Activated T-helper 9 cell treated with anti-CD3 and anti-CD28 coated beads, Interleukin-2, amount 50 U/mL, for 16 hours (primary cell): ENCODE measurements at places on chromosomes 7 and 10.

DNA sequence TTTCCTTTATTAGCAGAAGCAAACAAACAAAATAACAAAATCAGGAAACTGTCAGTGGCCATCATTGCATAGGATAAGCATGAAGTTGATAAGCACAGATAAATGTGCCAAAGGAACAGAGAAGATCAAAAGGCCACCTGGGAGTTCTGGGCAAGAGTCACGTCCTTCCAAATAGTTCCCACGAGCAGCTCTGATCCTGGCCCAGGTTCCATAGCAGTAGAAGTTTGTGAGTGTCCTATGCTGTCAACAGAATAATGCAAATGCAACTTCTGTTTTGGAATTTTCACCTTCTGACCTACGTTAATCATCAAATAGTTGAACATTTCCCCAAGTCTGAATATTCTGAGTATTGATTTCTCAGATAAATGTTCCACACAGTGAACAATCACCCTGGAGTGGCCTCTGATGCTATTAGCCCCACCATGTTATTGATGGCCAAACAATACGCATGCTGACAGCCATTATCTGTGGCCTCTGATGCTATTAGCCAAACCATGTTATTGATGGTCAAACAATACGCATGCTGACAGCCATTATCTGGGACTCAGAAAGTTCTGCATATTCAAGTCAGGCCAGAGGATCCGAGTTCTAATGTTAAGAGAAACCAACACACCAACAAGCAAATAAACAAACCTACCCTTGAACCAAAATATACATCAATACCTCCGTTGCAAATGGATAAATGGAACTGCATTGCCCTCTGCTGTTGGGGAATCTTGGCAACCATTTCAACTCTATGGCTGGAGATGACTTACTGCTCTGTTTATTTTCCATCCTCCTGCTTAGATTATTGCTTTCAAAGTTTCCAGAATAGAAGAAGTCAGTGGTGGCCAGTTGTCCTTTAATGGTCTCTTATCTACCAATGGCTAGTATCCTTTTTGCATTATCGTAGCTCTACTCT is 63.3 kb downstream of the MRC1 start:
- no peak for DNase-seq

DNA sequence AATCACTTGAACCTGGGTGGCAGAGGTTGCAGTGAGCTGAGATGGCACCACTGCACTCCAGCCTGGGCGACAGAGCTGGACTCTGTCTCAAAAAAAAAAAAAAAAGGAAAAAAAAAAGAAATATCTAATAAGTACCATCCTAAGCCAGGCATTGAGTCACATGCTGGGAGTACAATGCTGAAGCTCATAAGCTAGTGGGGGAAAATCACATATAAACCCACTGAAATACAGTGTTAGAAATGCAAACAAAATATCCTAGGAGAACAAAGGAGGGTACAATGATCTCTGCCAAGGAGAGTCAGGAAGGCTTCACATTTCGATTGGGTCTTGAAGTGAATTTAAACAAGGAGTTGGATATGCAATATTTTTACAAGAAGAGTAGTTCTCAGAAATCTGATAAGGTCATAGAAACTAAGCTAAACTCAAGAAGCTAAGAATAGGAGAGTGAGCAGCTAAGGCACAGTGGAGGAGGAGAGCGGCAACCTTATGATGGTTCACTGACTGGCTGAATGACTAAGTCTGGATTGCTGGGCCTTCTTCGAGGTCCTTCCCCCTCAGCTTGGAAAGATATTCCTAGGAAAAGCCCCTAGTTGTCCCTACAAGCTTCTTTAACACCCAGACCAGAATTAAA is 115.5 kb downstream of the PHTF2 start:
- DNase-seq = no peak

DNA sequence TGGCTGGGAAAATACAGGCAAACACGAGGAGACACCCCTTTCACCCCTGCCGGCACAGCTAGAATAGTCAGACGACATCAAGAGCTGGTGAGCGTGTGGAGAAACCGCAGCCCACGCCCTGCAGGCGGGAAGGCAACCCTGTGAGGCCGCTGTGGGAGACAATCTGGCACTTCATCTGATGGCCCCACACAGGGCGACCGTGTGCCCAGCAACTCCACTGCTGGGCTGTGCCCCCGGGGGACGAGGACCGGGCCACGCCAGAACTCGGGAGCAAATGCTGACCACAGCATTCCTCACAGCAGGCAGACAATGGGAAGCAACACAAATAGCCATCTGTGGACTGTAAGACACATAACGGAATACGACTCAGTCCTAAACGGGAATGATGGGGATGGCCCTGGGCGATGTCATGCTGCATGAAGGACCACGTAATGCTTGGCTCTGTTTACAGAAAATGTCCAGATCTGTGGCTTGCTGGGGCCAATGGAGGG is 58.9 kb downstream of the CFAP46 start:
- no peak for DNase-seq

DNA sequence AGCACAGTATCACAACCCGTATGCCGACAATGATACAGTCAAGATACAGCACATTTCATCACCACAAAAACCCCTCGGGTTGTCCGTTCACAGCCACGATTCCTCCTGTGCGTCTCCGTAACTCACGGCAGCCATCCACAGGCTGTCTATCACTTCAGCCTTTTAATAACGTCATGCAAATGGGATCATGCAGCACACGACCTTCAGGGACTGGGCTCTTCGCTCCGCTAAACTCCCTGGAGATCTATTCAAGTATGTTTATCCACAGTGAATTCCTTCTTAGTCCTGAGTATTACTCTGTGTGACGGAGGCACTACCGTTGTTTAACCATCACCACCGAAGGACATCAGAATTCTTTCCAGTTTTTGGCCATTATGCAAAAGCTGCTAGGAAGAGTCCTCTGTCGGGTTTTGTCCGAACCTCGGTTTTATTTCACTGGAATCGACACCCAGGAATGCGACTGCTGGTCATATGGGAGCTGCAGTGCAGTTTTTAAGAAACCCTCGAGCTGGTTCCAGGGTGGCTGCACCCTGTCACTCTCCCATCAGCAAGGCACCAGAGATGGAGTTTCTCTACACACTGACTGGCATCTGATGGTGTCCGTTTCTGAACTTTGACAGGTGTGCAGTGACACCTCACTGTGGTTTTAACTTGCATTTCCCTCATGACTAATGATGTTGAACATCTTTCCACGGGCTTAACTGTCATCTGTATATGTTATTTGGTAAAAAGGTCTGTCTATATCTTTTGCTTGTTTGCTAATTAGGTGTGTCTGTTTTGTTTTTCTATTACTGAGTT is 193.6 kb downstream of the MAD1L1 start:
- no peak for DNase-seq

- no peak for DNase-seq
Measured at GRCh38 chr7:101779267-101779666, 38.2 kb upstream of the CUX1 start.

- DNase-seq = no peak
Measured at GRCh38 chr7:135253851-135254771, 20.5 kb downstream of the STRA8 start.

- no peak for DNase-seq
Measured at GRCh38 chr10:74049955-74050354, 52.0 kb downstream of the VCL start.

DNA sequence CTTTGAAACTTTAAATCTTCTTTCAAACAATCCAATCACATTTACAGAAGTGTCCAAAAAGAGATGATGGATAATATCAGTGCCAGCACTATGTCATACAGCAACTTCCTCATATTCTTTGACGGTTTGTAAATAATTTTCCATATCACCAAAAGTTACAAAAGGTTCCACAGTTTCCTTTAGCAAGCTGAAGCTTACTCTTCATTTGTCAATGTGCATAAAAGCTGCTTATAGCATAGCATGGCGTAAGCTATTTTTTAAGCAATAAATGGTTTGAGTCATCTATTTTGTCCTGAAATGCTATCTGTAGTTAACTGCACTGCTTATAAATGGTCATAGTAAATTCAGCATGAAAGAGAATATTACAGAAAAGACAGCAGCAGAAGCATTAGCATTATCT is 95.1 kb downstream of the ETV1 start:
- DNase-seq = no peak
